ENCODE measurements at places on chromosomes 13 and 19.

GRCh38 chr13:114054264-114054663 is 78.2 kb downstream of the RASA3 start:
- ATAC-seq, result no peak

DNA sequence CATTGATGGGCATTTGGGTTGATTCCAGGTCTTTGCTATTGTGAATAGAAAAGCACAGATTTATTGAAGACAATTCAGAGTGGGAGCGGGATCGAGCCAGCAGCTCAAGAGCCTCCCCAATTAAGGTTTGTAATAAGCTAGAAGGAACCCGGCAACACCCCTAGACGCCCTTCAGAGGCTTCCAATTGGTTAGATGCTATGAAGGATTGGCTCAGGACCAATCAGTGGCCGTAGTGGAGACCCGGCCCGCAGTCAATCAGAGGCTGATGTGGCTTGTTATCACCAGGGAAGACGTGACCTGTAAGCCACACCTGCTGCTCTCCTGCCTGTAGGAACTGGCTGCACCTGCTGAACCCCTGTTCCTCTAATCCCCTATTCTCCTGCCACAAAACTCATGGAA is 14.6 kb downstream of the SIGLEC11 start:
- no peak for ATAC-seq

DNA sequence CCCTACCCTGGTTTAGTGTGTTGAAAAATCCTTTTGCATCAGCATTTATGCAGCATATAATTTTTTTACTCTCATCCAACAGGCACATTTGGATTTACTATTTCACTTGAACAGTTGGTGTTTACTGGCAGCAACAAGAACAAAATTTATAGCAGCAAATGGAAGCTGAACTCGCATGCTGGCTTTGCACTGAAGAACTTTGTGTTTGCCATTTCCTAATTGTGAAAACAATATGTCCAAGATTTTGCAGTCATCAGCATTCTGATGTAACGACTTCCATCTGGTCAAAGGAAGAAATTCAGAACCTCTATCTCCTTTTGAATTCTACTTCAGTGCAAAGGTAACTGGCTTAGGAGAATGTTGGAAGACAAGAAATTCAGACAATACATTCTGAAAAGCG is 131.0 kb downstream of the DLEU7 start:
- no peak for ATAC-seq

DNA sequence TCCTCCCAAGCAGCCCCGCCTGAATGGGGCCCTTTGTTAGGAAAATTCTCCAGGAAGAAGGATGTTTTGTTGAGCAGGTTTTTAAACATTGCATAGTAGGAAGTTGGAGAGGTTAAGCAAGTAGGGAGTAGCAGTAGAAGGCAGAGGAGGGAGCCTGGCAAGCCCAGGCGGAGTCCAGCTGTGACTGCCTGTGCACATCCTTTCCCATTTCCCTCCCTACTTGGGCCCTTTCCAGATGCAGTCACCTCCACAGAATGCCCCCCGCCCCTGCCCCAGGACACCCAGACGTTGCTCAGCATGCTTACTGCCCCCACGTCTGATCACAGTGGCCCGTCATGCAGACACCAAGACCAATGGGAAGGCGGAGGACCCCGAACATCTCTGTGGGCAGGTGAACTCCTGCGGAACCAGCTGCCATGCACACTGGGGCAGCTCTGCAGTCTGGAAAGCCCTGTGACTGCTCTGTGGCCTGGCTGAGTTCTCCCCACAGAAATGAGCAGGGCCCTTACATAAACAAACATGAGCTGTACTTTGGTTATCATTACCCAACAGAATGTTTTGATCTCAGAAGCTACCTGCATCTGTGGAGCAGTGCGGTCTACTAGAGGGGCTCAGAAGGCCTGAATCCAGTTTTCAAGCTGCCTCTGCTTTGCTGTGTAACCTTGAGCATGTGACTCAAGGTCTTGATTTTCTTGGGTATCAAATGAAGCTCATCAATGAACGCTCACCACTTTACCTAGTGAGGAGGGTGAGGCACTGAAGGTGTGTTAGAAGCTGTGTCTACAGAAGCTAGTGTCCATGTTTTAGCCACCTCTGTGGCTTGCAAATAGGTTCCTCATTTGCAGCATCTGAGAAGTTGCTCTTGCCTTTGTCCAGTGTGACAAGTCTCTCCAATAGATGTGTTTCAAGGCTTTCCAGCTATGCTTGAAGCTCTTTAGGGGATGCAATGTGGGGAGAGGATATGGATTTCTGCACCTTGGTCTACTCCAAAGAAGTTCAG is 84.2 kb downstream of the TNFRSF19 start:
- ATAC-seq, result no peak

- no peak for ATAC-seq
These were observed 101.2 kb downstream of the TNFRSF19 start for GRCh38 chr13:23671377-23671776.

DNA sequence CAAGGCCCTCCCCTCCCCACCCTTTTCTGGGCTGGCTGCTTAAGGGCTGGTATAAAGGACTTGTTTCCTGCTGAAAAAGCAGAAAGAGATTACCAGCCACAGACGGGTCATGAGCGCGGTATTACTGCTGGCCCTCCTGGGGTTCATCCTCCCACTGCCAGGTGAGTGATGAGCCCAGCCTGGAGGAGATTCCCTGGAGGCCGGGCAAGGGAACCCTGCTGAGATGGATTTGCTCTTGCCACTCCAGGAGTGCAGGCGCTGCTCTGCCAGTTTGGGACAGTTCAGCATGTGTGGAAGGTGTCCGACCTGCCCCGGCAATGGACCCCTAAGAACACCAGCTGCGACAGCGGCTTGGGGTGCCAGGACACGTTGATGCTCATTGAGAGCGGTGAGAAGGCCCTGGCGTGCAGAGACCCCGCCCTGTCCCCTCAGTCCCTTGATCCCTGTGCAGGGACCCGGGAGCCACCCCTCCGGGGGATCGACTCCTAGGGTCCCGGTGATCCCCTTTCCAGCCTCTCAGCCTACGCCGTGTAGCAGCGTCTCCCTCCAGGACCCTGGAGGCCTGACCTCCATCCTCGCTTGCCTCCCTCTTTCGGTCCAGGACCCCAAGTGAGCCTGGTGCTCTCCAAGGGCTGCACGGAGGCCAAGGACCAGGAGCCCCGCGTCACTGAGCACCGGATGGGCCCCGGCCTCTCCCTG is at the start of gene CD177:
CD177 (plus strand) TSS at position 81 of the 699 bp plus-strand sequence; CDS start at position 110, 29 bp downstream.
- no peak for ATAC-seq

DNA sequence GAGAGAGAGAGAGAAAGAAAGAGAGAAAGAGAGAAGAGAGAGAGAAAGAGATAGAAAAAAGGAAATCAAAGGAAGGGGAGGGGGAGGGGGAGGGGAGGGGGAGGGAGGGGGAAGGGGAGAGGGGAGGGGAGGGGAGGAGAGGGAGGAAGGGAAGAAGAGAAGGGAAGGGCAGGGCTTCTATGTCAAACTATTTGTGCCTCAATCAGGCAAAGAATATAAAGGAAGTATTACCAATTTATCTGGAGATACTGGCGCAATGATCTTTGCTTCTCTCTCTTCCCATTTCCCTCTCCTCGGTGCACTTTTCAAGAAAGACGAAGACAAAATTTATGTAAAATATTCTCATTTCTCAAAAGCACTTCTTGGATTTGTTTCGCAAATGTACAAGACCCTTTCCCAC is 9.3 kb upstream of the INSR start:
- ATAC-seq, result no peak

DNA sequence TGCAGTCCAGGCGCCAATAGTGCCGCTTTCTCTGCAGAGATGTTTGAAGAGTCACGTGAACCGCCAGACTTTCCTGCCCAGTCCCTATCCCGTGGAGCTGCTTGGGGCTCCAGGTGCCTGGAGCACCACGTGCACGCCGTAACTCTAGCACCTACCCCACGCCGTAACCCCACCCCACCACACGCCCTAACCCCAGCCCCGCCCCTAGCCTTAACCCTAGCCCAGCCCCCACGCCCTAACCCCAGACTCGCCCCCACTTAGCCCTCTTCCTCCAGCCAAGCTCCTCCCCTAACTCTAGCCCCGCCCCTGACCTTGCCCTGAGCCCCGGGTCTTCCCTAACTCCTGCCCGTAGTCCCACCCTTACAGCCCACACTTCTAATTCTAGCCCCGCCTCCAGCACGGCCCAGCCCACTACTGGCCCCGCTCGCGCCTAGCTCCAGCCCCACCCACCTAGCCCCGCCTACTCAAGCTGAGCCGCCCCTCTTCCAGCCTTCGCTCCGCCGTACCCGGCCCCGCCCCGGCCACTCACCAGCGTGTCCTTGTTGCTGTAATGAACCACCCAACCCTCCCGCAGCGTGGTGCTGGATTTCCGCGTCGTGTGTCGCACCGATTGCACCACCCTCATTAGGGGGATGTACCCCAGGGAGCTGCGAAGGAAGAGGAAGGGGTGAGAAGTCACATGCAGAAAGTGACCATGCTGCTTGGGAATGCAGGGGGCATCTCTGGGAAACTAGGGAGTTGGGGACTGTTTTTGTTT is 19.5 kb downstream of the PRKD2 start:
- peak; percentile 97 for ATAC-seq

- no peak for ATAC-seq
These were observed 946.3 kb upstream of the PCDH9 start for GRCh38 chr13:68176475-68176874.

GRCh38 chr19:11098861-11099260 is 9.6 kb downstream of the LDLR start:
- ATAC-seq, result no peak

- peak; percentile 46 for ATAC-seq
These were observed 69.8 kb downstream of the KDM4B start for GRCh38 chr19:5038631-5039271.
